ENCODE measurements at places on chromosomes 1 and 21.

DNA sequence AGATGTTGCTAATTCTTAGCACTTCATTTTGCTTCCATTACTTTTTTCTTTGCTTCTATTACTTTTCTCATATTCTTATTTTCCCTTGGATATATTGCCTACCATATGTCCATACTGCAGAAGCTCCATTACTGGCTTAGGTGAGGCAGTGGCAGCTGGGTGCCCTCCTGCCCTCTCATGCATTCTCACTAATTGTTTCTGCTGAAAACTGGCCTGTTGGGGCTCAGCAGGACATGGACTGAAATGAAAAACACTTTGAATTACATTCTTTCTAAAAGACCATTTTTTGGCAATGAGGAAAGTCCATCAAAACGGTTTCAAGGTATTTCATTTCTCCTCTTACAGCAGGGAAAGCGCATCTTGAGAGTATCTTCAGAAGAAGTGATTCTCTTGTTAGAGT is 122.9 kb downstream of the MAST2 start:
- H3K36me3 ChIP-seq: no peaks in the 10 kb centered on the region
- H3K27ac ChIP-seq: no peak overlapping the region
- H3K27me3 ChIP-seq: no peaks in the 10 kb centered on the region
- no peak overlapping the region for H3K4me3 ChIP-seq

GRCh38 chr1:9490605-9491339 is 48.5 kb upstream of the SLC25A33 start:
- peaks cover 11% of the 10 kb centered on the region for H3K27me3 ChIP-seq
- H3K36me3 ChIP-seq: no peaks in the 10 kb centered on the region
- DNase-seq: peak; percentile 88
- H3K4me3 ChIP-seq: no peak overlapping the region

GRCh38 chr1:109792056-109792831 is 28.5 kb upstream of the EPS8L3 start:
- peak overlapping the region; percentile 59 for H3K27ac ChIP-seq
- no peaks in the 10 kb centered on the region for H3K36me3 ChIP-seq
- H3K27me3 ChIP-seq: no peaks in the 10 kb centered on the region
- peaks cover 67% of the 10 kb centered on the region for H3K4me1 ChIP-seq
- no peak for DNase-seq
- no peak overlapping the region for H3K4me3 ChIP-seq

DNA sequence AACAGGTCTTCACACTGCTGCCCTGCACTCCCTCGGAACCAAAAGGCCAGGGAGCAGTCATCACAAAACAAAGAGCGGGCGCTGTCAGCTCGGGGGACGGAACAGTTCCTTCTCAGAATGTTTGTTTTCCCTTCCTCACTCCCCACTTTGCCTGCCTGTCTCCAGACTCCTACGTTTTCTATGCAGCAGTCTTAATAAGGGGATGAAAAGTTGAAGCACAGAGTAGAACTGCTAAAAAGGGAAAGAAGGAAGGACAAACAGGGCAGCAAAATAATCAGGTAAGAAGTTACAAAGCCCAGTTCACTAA is 738 bp upstream of the GPR161 start:
- H3K4me1 ChIP-seq: peaks cover 36% of the 10 kb centered on the region
- no peaks in the 10 kb centered on the region for H3K36me3 ChIP-seq
- H3K27ac ChIP-seq: peak overlapping the region; percentile 86
- H3K27me3 ChIP-seq: peaks cover 44% of the 10 kb centered on the region
- no peak for DNase-seq
- peak overlapping the region; percentile 87 for H3K4me3 ChIP-seq
